ENCODE measurements at places on chromosomes 3 and 15.

DNA sequence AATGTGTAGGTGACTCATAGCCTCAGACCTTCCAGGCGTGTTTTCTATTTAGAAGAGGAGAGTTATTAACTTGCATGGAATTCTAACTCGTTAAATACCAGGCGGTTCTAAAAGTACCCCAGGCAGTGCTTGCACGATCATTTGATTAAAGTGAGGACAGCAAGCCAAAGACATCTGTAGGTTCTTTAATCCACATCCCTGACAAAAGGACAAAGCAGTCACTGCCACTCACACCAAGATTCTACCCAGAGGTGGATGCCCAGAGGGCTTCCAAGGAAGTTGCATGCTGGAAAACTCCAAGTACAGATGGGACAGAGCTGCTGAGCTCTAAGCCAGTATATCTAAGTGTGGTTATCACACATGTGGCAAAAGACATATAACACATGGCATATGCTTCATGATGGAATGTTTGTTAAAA is 372.1 kb downstream of the ROBO2 start:
- no peak for DNase-seq

- no peak for DNase-seq
These were observed 420.5 kb upstream of the WNT5A start for GRCh38 chr3:55907616-55908015.

DNA sequence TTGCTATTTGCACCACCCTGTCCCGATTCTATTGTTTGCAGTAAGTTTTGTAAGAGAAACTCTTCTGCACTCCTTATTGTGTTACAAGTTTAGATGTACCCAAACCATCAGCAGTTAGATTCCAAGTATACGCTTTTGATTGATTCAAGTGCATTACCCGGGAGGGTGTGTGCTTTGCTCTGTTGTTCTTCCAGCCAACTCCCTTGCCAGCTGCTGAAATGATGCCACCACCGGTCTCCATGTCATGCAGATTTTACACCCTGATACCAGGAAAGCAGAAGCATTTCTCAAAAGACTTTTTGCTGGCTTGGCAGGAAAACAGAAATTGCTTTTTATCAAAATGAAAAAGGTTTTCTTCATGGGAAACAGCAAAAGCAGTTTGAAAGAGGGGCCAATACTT is 1006.6 kb upstream of the CFAP20DC start:
- no peak for DNase-seq

DNA sequence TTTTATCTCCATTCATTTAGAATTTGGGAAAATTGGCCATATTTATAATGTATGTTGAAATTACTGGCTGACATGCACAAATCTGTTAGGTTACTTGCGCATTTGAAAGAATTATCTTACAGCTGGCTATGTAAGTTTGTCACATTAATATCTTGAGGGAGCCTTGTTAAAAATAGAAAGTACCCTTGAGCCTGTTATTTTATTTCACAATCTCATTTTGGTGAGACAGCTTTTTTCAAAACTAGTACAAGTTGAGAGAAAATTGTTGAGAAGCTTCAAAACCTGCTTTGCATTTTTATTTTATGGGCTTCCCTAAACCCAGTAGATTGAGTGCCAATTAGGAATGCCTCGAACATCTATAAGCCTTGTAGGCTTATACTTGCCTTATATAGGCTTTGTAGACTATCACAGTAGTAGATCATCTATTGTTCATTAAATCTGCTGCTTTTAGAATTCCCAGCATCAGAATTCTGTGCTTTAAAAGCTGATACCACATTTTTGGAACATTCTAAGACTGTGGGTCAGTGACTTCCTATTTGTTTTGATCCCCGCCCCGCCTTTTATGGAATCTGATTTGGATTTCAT is 6.3 kb downstream of the IDH3A start:
- DNase-seq = no peak

GRCh38 chr15:49622561-49622960 is 1.7 kb downstream of the DTWD1 start:
- no peak for DNase-seq

DNA sequence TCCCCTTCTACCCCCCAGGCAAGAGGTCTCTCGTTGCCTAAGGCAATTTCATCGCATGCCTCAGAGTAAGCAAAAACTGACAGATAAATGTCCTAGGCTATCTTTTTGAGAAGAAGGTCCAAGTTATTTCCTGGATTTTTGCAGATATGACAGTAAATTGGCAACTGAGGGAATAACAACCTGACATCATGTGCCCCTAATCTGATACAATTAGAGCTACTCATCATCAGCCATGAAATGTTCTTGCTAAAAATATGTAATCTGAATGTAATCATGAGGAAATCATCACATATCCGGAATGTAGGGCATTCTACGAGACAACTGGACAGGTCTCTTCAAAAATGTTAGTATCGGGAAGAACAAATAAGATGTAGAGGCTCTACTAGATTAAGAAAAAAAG is 44.1 kb downstream of the TNIK start:
- no peak for DNase-seq

GRCh38 chr3:191105418-191105817 is 93.6 kb upstream of the OSTN start:
- no peak for DNase-seq

GRCh38 chr3:42246091-42246490 is 19.9 kb downstream of the CCK start:
- DNase-seq = no peak

GRCh38 chr15:64247906-64248541 is 85.2 kb upstream of the PPIB start:
- DNase-seq = peak; percentile 56

- no peak for DNase-seq
These were observed 146.2 kb upstream of the PTPRG start for GRCh38 chr3:61415201-61415600.

- DNase-seq = no peak
These were observed 80.5 kb downstream of the NPAP1 start for GRCh38 chr15:24756101-24756500.

GRCh38 chr15:88832820-88833730 is 29.8 kb downstream of the ACAN start:
- no peak for DNase-seq

DNA sequence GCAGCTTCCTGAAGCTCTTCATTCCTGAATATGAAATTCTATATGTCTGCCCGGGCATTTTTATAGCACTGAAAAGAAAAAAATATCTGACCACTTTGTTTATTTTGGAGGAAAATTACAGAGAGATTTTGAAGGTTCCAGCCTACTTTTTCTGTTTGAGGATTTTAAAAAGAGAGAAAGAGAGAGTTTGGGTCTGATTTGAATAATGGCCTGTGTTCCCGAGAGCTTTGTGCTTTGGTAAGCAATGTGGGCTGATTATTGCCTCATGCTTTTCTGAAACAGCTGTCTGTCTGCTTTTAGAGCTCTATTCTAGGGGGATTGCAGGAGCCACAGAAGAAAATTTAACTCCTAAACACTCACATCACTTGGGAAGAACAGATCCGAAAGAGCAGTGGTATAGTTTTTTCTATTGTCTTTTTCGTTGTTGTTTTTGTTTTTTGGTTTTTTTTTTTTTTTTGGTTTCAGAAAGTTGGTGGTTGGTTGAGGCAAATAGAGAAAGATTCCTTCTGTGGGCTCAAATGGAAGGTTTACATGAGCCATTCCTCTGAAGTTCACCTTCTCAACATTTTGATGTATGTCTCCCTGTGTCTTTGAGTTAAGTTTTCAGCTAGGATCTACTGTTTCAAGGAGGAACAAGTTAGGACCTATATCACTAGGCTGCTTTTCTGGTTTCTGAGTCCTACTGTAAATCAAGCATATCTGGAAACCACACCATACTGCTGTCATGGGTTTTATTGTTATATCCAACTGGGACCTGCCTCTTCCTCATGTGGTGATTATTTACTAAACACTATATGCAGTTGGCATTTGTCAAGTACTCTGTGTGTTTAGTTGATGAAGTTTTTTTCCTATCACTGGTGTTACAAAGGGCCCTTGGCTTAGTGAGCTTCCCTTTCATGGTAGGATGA is 178.9 kb downstream of the KCNMB2 start:
- peak; percentile 62 for DNase-seq

- no peak for DNase-seq
These were observed 9.6 kb downstream of the MRPS11 start for GRCh38 chr15:88477126-88477525.

- no peak for DNase-seq
These were observed 818.8 kb upstream of the LMCD1 start for GRCh38 chr3:7682822-7683229.

GRCh38 chr3:160643994-160644393 is 33.0 kb upstream of the ARL14 start:
- DNase-seq = no peak

- DNase-seq = no peak
These were observed 75.2 kb downstream of the LYSMD4 start for GRCh38 chr15:99657996-99658395.

Data from NCI-H510A treated with DMSO at 0.1 percent for 48 hours (cell line).